ENCODE measurements at places on chromosomes 3 and 15.

DNA sequence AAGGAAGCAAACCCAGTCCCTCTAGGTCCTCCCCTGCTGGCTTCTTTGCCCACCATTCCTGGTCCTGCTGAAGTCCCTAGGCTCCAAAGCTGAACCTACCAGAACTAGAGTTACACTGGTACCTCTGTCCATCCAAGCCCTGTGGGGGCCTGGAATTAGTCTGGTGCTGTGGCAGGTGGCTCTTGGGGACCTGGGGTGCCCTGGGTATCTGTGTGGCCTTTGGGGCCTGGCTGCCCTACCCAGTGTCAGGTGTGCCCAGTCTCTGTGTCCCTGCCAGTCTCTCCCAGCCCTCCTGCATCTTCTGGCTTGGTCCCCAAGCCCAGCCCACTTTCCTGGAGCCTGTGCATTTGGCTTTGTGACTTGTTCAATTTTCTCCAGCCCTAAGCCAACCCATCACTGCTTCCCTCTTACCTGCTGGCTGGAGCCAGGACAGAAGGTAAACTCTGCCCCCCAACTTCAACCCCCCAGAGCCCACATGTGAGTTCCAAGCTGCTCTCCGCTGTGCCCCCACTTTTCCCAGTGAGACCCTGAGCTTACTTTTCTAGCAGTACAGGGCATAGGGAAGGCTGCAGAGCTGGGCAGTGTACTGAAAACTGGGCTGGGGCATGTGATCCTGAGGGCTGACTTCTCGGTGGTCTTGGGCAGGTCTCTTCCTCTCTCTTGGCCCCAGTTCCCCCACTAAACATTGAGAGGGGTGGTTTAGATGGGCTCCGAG is 28.3 kb upstream of the HHATL start:
- no peak for DNase-seq

DNA sequence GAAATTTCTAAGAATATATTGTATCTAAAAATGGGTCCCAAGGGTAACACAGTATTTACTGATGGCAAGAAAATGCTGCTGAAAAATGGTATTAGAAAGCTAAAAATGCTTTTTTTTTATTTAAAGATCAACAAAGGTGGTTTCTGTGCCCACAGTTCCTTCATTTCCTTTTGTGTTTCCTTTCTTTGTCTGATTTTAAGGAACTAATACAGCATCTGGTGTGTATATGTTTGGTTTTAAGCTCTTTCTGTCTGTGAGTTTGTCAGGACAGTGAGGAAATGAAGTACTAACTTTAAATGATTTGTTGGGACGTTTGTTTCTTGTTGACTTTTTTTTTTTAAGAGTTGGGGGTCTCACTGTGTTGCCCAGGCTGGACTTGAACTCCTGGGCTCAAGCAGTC is 38.2 kb downstream of the RASA2 start:
- DNase-seq = no peak

- no peak for DNase-seq
Observed at GRCh38 chr3:135050536-135050935, 255.5 kb downstream of the EPHB1 start.

GRCh38 chr15:67481680-67482079 is 39.3 kb upstream of the C15orf61 start:
- DNase-seq = no peak

DNA sequence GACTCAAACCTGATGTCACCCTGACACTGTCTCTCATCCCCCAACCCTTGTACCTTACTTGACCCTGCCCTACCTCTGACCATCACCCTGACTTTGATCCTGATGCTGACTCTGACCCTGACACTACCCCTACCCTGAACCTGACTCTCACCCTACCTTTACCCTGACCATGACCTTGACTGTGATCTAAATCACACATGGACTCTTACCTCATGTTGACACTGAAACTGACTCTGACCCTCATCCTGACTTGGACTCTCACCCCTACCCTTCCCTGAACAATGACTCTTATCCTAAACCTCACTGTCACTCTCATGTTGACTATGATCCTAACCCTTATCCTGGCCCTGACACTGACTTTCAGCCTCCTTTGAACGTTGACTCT is 21.7 kb upstream of the SLC25A26 start:
- no peak for DNase-seq

- DNase-seq = no peak
Observed at GRCh38 chr3:101602731-101603130, 28.8 kb downstream of the PCNP start.

- no peak for DNase-seq
Observed at GRCh38 chr15:74175271-74176191, 2.0 kb downstream of the ISLR start.

DNA sequence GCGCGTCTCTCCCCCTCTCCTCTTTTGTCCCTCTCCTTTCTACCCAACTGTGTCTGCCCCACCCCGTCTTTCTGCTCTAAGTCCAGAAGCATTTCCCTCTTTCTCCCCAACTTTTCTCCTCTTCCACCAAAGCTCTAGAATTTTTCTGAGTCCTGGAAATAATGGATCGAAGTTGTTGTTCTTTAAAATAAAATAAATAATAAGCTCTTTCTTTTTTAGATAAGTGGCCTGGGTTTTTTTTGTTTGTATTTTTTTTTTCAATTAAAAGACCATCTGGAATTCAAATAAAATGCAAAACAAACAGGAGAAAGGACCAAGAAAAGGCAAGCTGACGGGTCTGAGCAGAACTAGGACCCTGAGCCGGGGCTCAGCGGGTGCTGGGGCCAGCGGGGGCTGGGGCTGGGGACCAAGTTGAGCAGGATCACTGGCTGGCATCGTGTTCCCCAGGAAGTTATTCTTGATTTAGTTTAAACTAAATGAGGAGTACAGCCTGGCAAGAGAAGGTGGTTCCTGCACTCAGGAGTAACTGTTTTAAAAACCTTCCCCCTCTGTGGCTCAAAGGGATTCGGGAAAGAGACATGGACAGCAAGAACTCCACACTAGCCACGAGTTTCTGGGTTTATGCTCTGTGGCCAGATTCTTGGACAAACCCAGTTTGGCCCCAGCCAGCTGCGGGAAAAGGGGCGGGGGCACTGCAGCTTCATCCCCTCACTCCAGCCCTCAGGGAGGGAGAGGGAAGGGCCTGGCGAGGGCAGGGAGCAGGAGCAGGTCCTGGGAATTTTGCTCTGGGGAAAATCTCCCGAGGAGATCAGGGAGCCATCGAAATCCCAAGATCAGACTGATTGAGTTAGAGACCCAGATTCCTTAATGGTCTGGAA is 8.4 kb downstream of the GATA2 start:
- DNase-seq = no peak

DNA sequence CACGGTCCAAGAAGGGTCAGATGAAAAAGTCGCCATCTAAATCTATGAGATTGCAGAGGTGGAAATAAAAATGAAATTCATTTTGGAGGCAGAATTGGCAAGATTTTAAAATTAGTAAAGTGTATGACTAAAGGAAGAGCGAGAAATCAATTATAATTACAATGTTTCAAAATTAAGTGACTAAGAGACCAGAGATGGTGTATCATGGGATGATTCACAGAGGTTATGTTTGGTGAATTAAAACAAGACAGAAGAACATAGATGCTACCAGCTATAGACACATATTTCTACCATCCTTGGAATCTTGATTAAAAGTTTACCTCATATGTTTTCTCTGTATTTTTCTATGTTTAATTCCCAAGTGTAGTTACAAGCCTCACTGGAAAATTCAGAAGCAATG is 308.9 kb upstream of the DNAJC19 start:
- DNase-seq = no peak

- no peak for DNase-seq
Observed at GRCh38 chr15:40085266-40085665, 23.4 kb downstream of the BMF start.

DNA sequence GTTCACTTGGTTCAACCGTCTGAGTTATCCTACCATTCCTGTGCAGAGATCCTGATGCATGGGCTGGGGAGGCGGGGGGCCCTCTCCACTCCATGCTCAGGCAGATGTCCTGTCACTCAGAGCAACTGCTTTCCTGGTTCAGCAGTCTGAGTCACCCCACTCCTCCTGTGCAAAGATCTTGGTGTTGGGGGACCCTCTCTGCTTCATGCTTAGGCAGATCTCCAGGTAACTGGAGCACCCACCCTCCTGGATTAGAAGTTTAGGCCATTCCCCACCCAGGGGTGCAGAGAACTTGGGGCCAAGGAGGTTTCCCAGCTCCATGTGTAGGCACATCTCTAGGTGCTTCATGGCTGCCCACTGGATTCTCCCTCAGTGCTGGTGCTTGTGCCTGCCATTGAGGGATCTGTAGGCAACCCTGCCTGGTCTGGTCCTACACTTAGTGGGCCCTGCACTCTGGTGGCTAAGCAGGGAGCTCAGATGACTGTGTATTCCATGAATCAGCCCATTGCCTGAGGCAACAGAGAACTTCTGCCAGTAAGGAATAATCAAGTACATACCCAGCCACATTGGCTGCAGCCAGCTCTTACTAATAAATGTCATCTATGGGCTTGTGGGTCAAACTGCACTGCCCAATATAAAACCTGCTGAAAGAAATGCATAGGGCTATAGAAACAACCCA is 465.4 kb upstream of the THBS1 start:
- DNase-seq = no peak

- no peak for DNase-seq
Observed at GRCh38 chr15:100508641-100509300, 20.0 kb downstream of the CERS3 start.

DNA sequence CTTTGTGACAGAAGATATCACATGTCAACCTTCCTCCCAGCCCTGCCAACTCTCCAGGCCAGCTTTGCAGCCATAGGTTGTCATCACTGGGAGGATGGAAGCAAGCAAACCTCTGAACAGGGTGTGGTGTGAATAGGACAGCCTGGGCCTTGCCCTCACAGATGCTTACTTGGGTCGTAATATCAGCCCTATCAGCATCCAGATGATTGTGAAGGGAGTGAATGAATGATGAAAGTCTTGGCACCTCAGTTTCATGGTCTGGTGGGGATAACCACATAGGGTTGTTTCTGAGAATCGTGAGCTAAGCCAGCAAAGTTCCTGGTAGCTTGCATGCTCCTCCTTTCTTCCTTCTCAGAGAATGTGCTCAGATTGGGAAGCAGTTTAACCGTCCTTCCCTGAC is 55.1 kb upstream of the POLR2M start:
- DNase-seq = no peak

- no peak for DNase-seq
Observed at GRCh38 chr3:46245146-46245545, 2.9 kb downstream of the CCR3 start.

GRCh38 chr3:13543253-13543652 is 5.7 kb upstream of the FBLN2 start:
- no peak for DNase-seq

GRCh38 chr3:186095561-186096081 is 13.3 kb downstream of the ETV5 start:
- DNase-seq = no peak

DNA sequence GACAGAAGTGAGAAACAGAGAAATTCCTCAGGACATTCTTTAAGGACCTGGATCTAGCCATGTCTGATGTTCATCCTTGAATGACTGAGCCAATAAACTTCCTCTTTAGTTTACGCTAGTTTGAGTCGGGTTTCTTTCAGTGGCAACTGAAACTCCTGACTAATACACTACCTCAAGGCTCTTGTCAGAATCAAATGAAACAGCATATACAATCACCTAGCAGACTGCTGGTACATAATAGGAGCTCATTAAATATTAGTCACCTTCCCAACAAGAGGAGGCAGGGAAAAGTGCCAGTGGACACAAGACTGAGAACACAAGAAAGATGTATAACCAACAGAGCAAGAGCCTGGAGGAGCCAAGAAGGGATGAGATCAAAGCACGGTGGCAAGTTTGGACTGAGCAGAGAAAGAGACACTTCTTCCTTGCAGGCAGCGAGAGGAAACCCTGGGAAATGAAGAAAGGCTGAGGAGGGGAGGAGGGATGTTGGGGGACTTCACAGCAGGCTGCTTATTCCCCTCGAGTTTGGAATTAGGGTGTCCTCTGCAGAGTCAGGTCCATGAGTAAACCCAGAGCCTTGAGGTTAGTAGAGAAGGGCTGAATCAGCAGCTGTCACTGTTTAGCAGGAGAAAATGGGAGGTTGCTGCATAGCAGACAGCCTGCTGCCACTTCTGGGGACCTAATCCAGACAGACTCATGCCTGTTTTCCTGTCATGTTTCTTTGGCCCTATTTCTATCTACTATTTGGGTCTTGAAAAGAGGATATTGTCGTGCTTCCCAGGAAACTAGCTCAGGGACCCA is 73.3 kb downstream of the MRPL46 start:
- DNase-seq = no peak

- DNase-seq = no peak
Observed at GRCh38 chr3:7166460-7166859, 305.5 kb downstream of the GRM7 start.

DNA sequence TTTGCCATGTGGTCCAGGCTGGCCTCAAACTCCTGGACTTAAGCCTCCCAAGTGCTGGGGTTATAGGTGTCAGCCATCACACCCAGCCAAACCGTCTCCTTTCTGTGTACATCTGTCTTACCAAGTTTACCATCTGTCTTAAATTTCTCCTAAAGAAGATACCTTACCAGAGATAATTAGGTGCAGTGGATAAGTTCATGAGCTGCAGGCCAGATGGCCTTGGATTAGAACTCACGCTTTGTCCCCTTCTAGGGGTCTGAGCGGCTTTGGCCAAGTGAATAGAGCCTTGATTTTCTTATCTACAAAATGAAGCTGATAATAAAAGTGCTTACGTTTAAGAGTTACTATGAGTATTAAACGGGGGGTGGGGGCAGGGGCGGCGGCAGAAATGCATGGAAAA is 103.9 kb downstream of the SUCLG2 start:
- DNase-seq = no peak

DNA sequence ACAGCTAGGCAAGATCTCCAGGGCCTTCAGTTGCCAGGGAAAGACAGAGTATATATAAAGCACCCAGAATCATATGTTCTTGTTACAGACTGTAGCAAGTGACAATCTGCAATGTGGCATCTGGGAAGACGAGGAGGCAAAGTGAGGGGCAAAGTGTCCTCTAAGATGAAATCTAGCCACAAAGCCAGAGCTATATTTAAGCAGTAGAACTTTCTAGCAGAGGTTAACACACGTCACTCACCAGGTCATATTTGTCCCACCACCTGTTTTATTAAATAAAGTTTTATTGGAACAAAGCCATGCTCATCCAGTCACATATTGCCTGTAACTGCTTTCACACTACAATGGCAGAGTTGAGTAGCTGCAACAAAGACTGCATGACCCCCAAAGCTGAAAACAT is 51.5 kb downstream of the PDZRN3 start:
- no peak for DNase-seq

DNA sequence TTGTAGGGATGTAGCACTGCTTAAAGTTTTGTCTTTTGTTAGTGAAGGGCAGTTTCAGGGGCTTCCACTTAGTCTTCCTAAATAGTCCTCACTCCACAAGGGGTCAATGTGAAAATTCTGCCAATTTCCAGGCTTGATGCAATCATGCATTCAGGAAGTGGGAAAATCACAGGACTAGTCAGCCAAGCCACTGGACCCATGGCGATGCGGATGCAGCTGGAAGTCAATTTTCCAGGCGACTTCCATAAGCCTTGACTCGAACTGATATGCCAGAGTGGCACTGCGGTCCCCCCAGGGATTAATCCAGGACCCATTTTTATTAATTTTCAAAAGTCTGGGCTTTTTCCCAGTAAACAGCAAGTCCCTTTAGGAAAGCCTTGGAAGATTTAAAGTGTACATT is 26.1 kb downstream of the GBE1 start:
- no peak for DNase-seq
